ENCODE measurements at places on chromosomes 3 and 15.
A peak's percentile ranks its signal among the peaks of the same experiment; 100 is the strongest.

- no peak for DNase-seq
These were observed 216.4 kb downstream of the RBMS3 start for GRCh38 chr3:29497282-29497681.

DNA sequence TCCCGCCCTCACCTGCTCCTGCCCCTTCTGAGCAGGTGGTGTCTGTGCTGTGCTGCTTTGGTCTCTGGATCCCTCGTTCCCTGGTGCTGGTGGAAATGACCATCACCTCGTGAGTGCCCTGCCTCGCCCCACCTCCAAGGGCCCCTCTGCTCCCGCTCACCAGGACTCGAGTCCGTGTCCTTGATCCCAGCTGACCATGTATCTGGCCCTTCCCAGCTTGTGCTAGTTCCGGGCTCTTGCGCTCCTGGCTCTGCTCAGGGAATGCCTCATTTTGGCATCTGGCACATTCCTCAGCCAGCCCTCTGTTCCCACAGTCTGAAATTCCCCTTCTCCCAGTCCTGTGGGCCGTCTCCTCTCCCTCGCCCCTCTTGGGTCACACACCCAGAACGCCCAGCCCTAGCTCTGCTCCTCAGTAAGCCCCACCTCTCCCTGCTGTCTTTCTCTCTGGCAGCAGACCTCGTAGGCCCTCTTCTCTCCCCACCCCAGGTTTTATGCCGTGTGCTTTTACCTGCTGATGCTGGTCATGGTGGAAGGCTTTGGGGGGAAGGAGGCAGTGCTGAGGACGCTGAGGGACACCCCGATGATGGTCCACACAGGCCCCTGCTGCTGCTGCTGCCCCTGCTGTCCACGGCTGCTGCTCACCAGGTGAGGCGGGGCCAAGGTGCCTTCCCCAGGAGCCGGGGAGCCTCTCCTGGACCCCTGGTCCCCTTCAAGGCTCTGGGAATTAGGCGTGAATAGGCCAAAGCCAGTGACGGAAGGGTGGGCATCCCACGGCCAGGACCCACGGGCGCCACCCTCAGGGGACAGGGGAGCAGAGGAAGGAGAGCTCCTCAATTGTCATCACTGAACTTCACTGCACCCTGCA is 11.5 kb downstream of the SLC51A start:
- DNase-seq, result no peak

DNA sequence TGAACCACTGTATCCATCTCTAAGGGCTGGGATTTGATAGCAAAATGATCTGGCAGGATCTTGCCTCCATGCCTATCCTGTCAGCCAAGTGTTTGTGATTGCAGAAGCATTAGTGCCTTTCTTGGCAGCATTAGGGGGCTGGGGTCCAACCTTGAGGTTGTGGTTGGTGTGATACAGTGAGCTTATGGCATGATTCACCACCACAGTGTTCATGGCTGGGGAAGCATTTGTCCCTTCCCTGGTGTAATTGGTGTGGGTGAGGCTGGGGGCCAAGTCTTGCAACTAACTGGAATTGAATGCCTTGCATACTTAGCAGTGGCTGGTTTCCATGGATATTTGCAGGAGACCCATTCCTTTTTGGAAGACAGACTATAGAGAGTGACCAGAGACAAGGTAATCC is 271.0 kb upstream of the TBL1XR1 start:
- no peak for DNase-seq

DNA sequence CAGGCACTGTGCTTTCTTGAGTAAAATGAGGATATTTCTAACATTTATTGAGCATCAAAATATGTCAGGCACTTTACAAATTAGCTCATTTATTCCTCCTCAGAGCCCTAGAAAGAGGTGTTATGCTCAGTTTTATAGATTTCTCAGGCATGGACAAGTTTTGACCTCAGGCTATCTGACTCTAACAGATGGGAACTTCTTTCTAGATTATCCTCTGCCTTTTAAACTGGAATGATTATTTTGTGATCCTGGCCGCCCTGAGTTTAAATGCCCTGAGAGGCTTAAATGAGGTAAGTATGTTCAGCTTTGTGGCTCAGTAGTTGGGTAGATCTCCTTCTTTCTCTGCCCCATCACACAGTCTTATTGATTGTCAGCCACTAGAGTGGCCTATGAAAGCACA is 32.3 kb upstream of the ATP1B3 start:
- DNase-seq, result no peak

DNA sequence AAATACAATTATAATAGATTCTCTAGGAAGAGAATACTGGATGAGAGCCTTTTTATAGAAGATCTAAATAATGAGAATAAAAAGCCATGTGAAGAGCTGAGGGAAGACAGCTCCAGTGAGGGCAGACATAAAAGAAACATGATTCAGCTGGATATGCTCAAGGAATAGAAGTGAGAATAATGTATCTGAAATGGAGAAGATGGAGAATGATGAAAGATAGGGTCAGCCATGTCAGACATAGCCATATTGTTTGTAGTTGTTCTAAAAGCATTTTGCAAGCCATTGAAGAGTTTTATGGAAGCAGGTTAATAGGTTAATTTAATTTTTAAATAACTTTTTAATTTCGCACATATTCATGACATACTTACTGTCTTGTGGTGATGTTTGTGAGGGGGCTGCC is 713.5 kb upstream of the ARPP21 start:
- no peak for DNase-seq

DNA sequence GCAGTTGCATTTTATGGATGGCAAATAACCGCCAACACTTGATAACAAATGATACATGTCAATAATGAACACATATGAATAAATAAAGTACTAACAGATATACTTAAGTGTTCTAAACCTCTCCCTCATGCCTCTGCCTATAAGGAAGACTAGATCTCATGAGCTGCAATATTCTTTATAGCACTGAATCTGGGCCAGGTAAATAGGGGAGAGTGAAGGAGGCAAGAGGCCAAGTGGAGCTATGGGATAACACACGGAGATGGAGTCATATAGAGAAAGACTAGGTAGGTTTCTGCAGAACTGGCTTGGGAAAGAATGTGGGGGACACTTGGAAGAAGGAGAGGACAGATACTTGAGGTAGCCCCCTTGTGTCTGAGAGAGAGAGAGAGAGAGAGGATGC is 354.2 kb upstream of the CFAP20DC start:
- DNase-seq, result no peak

DNA sequence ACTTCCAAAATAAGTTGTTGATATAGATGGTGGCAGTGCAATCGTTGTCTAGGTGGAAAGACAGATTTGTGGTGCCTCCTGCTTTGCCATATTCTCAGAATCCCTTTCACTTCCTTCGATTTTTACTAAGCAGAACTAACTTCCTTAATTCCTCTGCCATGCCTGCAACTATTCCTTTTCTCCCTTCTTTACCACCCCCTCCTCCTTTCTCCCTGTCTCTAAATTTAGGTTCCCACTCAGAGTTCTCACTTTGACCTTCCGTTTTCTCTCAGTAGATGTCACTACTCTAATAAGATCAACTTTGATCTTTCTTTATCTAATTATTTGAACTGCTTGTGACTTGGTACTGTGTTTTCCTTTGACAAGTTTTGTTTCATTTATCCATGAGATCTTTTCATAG is 351.2 kb downstream of the LPP start:
- DNase-seq, result peak; percentile 62

- no peak for DNase-seq
These were observed 56.1 kb downstream of the VGLL3 start for GRCh38 chr3:86934851-86935250.

DNA sequence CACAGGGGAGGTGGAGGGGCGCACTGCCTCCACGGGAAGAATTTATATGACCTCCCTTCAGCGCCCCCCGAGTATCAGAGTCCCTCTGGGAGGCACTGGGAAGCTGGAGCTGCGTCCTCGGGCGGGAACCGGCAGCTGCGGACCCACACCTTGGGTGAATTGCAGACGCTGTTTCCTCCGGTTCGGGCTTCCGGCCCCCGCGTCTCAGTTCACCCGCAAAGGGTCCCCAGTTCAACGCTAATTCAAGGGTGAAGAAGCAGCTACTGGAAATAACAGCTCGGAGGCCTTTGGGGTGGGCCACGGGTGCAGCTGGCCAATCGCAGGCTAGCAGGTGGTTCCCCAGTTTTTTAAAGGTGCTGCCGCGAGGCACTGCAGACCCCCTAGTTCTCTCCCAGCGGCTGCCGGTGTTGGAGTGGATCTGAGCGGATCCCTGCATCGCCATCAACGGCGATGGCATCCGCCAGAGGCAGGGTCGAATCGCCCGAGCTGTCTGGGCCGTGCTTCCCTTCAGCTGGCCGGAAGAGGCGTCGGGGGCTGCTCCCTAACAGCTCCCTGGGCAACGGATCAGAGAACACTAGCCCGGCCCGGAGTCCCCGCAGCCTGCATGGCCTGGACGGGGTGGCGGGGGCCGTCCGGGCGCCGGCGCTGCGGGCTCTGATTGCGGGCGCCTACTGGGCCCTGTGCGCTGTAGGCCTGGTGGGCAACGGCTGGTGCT is 19.4 kb upstream of the ADAMTS7 start:
- no peak for DNase-seq

- DNase-seq, result no peak
These were observed 18.4 kb upstream of the NEK10 start for GRCh38 chr3:27387625-27388024.

- DNase-seq, result no peak
These were observed 4.9 kb downstream of the IL17RD start for GRCh38 chr3:57160076-57160764.

DNA sequence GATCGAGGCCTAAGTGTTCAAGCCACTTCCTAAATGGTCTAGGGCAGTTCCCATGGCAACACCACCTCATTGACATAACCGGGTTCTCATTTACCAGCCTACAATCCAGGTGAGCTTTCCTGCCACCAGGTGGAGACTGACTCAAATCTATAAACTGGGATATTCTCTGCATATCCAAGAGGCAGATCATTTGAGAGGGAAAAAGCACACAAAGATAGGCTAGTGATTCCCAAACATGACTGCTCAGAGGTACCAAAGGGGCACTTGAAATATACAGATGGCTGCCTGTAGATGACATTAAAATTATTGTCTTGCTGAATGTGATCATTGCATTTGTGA is 141.3 kb upstream of the PROK2 start:
- no peak for DNase-seq

- DNase-seq, result no peak
These were observed 391.6 kb upstream of the DPPA4 start for GRCh38 chr3:109728861-109729494.

Data from inflammatory macrophage treated with lipopolysaccharide for 1 hour (primary cell).